ENCODE measurements at places on chromosomes 1 and 21.
A peak's percentile ranks its signal among the peaks of the same experiment; 100 is the strongest.

- no peak for DNase-seq
Observed at GRCh38 chr1:30318413-30318812, 405.0 kb downstream of the MATN1 start.

GRCh38 chr1:50570066-50570468 lies 146.8 kb upstream of the DMRTA2 start:
- DNase-seq = no peak

- DNase-seq = no peak
Observed at GRCh38 chr21:15549671-15550070, 180.1 kb upstream of the USP25 start.

- no peak for DNase-seq
Observed at GRCh38 chr1:30190511-30191153, 532.8 kb downstream of the MATN1 start.

GRCh38 chr1:168671782-168672181 lies 57.2 kb downstream of the DPT start:
- no peak for DNase-seq

DNA sequence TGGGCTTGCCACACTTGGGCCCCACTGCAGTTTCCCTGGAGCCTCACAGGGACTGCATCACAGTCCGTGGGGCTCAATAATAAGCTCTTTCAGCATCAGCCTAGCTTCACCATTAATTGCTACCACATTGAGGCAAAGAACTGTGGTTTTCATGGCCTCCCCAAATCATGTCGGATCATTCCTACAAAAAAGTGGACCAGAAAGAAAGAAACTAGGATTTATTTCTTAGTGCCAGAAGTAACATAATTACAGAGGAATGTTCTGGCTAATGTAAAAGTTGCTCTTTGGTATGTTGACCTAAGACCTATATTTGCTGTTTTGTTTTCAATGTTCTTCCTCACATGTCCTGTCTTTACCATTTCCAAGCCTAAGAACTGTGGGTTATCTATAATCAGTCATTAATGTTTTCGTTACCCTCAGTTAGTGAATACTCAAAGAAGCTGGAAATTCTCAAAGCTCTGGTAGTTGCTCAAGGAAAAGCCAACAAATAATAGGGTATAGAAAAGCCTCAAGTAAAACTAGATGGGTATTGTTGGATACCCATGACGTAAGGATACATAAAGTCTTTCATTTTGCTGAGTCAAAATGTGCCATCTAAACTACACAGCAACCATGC lies 173.9 kb downstream of the LTN1 start:
- no peak for DNase-seq

DNA sequence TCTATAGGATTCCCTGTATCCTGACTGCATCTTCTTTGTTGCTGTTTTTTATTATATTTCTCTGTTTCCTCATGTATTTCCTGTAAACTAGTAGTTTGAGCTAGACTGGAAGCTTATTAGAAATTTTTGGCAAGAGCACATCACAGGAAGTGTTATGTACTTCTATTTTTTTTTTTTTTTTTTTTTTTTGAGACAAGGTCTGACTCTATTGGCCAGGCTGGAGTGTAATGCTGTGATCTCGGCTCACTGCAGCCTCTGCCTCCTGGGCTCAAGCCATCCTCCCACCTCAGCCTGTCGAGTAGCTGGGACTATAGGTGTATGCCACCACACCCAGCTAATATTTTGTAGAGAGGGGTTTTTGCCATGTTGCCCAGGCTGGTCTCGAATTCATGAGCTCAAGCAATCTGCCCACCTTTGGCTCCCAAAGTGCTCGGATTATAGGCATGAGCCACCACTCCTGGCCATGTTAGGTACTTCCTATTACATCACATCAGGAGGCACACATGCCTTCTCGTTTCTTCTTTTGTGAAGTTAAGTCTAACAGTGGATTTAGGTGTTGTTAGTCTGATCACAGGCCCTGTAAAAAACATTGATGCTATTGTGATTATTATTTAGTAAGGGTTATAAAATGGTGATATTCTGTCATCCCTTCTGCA lies 12.5 kb downstream of the C1orf21 start:
- no peak for DNase-seq

DNA sequence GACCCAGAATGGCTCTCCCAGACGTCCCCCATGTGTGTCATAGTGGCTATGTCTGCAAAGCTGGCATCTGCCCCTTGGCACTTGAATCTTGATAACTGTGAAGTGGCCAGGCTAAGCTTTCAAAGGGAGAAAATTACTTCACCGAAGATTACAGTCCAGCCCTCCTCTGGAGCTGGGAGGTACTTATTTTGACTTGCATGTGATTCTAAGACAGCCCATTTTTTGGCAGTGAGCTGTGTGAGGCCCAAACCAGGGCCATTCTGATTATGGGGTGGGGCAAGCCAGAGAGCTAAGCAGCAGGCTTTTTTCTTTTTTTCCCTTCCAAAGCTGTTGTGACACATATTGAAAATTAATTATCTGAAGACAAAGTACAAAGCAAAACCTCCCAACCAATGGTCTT lies 42.1 kb upstream of the C8B start:
- no peak for DNase-seq

- no peak for DNase-seq
Observed at GRCh38 chr1:74375376-74375775, 137.0 kb downstream of the LRRC53 start.

GRCh38 chr1:86960548-86960947 lies 46.1 kb downstream of the HS2ST1 start:
- DNase-seq = no peak

- DNase-seq = no peak
Observed at GRCh38 chr1:183776731-183777130, 28.2 kb upstream of the RGL1 start.

DNA sequence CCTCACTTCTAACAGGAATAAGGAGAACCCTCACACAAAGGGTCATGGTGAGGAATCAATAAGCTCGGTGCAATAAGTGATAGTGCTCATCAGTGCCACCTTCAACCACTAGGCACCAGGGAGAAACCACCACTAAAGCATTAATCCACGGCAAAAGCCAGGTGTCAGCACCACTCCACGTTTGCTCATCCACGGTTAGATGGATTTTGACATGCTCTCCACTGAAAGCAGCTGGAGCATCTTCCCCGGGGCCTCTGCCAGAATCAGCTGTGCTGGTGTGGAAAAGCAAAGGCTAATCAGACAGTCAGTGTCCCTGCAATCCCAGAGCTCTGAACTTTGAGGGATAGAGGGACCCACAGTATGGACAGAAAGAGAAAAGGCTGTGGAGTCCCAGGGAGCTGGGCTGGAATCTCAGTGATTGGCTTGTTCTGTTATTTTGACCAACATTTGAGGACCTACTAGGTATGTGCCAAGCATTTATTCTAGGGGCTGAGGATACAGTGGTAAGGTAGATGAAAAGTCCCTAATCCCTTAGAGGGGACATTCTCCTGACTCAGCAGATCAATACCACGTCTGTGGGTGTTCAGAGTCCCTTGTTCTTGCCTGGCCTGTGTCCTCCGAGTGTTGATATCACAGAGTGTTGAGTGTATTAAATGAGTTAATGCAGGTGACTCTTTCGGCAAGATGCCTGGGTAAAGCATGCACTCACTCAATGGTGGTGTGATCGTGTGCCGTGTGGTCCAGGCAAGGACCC lies 41.3 kb downstream of the FHAD1 start:
- no peak for DNase-seq

DNA sequence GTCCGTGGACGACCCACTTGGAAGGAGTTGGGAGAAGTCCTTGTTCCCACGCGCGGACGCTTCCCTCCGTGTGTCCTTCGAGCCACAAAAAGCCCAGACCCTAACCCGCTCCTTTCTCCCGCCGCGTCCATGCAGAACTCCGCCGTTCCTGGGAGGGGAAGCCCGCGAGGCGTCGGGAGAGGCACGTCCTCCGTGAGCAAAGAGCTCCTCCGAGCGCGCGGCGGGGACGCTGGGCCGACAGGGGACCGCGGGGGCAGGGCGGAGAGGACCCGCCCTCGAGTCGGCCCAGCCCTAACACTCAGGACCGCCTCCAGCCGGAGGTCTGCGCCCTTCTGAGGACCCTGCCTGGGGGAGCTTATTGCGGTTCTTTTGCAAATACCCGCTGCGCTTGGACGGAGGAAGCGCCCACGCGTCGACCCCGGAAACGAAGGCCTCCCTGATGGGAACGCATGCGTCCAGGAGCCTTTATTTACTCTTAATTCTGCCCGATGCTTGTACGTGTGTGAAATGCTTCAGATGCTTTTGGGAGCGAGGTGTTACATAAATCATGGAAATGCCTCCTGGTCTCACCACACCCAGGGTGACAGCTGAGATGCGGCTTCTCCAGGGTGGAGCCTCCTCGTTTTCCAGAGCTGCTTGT lies 32.4 kb downstream of the PRMT2 start:
- DNase-seq = no peak

GRCh38 chr1:242002510-242002909 lies 3.6 kb upstream of the MAP1LC3C start:
- DNase-seq = no peak

DNA sequence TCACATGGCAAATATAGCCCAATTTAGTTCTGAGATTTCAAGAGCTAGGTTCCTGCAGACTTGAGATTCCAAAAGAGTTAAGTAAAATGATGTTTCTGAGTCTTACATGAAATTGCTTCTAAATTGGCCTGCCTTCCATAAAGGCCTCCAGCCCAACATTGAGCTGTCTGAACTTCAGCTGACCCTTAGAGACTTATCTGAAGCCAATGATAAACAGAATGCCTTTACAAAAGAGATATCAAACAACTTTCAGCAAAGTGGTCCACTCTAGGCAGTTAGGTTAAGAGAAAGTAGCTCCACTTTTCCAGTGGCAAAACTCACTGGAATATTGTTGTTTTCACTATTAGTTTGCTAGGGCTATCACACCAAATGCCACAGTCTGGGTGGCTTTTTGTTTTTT lies 6.3 kb upstream of the RC3H1 start:
- DNase-seq = no peak

DNA sequence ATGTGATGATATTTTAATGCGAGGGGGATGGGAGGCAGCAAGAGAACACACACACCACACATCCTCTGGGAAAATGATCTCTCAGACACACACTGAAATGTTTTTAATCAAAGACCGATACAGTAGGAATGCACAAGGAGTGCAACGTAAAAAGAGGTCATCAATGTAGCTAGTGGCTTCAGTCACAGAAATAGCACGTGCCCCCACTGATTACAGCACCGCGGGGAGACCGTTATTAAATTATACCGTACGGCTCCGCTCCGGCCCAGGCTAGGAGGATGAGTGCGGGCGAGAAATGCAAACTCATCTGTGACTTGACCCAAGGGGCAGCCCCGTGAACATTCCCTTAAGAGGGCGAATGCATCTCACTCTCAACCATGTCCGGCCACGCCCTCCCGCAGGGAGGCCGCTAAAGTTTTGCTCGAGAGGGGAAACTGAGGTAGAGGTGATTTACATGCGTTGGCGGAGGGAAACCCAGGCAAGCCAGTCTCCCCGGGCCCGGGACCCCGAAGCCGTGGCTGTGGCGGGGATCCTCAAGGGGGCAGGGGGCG lies 552 bp downstream of the UBR4 start:
- peak; percentile 54 for DNase-seq

DNA sequence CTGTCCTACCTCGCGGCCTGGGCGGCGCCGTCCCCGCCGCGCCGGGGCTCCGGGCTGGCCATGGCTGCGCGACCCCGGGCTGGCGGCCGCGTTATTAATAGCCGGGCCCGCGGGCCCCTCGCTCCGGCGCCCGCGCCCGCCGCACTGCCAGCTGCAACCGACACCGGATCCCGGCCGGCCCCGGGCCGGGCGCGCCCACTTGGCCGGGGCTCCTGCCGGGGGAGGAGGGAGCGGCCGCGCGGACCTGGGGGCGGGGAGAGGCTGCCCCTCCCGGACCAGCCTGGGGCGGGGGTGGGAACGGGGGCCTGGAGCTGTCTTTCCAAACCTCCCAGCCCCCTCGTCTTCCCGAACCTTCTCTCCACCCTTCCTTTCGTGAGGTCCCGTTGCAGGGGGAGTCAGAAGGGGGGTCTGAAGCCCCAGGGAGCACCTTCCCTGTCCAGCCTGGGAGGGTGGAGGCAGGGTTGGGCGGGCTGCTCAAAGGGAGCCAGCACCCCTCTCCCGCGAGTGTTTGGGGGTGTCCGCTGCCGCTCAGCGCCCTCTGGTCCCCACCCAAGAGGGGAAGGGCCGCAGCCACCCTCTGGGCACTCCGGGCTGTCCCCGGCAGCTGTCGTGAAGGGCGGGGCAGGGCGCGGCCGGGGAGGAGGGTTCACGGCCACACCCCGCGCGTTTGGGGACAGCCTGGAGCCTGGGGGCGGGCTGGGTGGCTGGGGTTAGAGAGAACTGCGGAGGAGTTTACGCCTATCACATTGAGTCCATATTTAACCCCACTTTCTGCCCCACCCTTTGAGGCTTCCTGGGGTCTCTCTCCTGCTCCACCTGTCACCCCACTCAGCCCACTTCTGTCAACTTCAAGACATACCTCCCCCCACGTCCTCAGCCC lies at the start of gene SYNC:
TSS of gene SYNC (minus strand) at position 172 of the 880 bp plus-strand sequence. CDS start at position 62, 110 bp downstream.
- no peak for DNase-seq

GRCh38 chr1:209319549-209319948 lies 264.0 kb upstream of the CAMK1G start:
- no peak for DNase-seq

DNA sequence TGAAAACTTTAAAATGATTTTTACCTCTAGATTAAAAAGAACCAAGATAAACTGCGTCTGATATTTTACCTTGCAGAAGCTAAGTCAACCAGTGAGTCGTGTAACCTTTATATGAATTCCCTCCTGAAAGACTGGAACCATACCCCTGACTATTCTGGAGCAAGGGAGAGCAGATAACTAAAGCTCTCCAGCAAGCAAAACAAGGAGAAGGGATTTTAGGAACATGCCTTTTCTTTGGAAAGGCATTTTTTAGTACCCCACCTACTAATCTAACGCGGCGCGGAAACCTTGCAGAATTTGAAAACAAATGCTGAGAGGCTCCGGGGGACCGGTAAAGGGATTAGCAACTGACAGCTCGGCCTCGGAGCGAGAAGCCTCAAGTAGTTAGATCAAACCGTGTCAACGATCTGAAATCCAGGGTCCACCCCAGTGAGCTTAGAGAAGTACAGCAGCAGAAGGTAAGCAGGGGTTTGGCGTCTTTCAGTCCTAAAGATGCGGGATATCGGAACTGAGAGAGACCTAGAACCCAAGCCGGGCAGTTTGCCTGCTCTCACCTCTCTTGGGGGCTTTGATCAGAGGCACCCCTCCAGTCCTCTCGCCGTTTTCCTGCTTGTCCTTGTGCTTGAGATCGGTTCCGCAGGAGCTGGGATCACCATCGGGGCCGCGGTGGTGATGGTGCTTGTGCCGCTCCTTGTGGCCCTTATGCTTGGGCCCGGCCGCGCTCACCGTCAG lies 954 bp downstream of the RSBN1 start:
- no peak for DNase-seq

Data from CD4-positive, alpha-beta T cell treated with Interleukin-10 for 1 hour (primary cell).